A549 (cell line): ENCODE measurements at places on chromosomes 1 and 21. TPM values are rescaled to one million over a fixed set of nuclear protein-coding genes. Genes with fewer than 3 reads are reported as not detected.

TSNAX gene
- 48.5 to 51.9 TPM (median 51.4 TPM) in 3 replicates for polyA plus RNA-seq

SYT6 gene
- polyA plus RNA-seq, result 0.49 to 1.1 TPM (median 0.60 TPM) in 3 replicates

C1QB gene
- not detected in 3 replicates for polyA plus RNA-seq

GRCh38 chr1:229264487-229264886 lies 6.4 kb upstream of the RAB4A start:
- DNase-seq, result no peak
